ENCODE measurements at places on chromosomes 13 and 19. TPM values are rescaled to one million over a fixed set of nuclear protein-coding genes. Genes with fewer than 3 reads are reported as not detected.

Gene ACTN4
- total RNA-seq, result 160 TPM

Gene IFI30
- 28.1 TPM for total RNA-seq

Gene IL12RB1
- 26.9 TPM for total RNA-seq

Gene RBM42
- total RNA-seq, result 99.1 TPM

Gene MAP4K1
- 169 TPM for total RNA-seq

Gene NUFIP1
- total RNA-seq, result 14.1 TPM

Gene HNRNPA1L2
- total RNA-seq, result 11.6 TPM

Gene SYT3
- total RNA-seq, result 1.4 TPM

Gene KL
- total RNA-seq, result 0.72 TPM

Gene ZNF530
- 11.0 TPM for total RNA-seq

Gene DZIP1
- total RNA-seq, result 1.1 TPM

Gene LGALS14
- total RNA-seq, result 0.70 TPM

Gene ZNF578
- 0.93 TPM for total RNA-seq

Gene MBD3L2
- total RNA-seq, result not detected

Gene MIR17HG
- total RNA-seq, result 26.4 TPM

DNA sequence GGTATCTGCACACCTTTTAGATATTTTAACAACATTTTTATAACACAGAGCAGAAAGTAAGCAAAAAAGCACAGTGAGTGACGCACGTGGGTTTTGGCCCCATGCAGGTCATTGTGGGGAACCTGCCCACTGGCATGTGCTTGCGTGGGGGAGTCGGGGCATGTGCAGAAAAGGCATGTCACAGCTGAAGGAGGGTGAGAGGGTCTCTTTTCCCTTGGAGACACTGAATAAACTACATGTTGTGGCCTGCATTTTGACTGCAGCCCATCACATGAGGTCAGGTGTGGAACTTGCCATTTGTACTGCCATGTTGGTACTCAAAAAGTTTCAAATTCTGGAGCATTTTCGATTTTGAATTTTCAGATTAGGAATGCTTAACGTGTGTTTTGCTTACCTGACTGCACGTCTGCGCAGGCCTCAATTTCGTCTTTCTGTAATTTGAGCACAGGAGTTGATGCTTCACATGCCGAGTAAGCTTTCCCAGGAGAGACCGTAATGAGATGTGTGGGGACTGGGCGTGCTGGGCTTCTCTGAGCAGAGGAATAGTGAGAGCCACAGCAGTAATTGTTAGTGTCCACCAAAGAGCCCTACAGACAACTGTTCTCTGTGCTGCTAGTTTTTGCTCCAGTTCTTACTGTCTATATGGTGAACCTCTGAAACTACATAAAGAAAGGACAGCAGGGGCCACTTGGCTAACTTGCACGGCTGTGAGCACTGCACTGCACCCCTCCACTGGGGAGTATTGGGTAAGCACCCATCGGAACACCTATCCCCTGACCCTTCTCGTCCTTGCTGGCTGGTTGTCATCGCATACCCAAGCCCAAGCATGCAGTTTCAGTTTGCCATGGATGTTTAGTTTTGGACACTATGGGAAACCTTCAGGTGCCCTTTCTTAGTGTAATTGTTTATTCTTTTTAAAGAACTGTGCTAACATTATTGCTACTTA, 72.9 kb upstream of the GPR183 start:
- DNase-seq, result no peak

DNA sequence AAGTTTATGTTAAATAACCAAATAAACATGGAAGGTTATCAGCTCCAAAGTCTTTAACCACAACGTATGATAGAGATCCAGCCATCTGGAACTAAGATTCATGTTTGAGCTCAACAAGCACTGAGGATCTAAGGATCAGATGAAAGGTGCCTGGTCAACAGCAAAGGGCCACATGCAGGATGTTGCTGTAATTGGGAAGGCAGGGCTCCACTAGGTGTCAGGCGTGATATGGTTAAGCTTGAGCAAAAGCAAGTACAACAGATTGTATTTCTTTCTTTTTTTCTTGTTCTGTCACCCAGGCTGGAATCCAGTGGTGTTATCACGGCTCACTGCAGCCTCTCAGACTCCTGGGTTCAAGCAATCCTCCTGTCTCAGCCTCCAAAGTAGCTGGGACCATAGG, 12.0 kb downstream of the EBPL start:
- no peak for DNase-seq

DNA sequence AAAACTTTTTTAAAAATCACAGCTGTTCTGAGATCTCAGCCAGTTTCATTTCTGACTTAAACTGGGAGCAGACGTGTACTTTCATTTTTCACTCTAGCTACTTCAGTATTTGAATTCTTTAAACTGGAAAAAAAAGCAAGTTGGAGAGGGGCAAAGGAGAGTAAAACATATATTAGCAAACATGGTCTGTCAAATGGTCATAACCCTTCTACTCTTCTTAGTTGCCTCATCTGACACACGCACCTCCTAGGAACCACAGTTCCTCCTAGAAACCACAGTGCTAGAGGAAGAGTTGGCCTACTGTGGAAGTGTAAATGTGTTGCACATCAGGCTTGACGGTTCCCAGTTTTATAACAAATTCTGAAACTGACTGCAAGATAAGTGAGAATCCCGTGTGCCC, 47.2 kb downstream of the TM9SF2 start:
- no peak for DNase-seq

GRCh38 chr19:28009696-28010095, 1203.3 kb downstream of the UQCRFS1 start:
- no peak for DNase-seq

GRCh38 chr19:14161305-14161704, 24.9 kb upstream of the ASF1B start:
- no peak for DNase-seq

GRCh38 chr13:77760893-77761292, 63.4 kb downstream of the SLAIN1 start:
- no peak for DNase-seq

DNA sequence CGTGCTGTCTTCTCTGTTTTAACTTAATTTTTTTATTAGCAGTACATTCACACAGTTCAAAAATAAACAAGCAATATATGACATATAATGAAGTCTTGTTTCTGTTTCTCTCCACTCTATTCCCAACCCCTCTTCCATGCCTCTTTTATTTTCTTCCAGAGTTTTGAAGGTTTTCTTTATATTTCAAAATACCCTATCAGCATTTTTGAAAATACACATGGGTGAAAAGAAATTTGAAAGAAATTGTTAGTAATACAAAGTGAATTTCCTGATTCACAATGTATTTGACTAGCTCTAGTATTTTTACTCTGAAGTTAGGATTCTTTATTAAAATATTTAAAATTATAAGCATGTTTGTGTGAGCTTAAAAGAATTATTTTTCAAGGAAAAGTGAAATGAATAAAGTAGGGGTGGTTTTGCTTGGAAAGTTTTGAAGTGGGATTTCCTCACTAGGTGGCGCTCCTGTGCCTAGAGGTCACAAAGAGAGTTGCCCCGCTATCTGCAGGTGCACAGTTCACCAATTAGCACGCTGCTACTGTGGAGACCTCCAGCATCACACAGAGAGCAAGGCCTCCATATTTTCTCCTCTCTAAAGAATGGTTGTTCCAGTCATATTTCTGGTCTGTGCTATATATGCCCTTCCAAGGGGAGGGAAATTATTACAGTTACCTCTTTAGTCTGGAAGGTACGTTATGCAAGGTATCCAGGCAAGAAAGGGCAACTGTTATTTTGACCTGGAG, 37.6 kb downstream of the SOX21 start:
- DNase-seq, result peak; percentile 38

GRCh38 chr13:48731001-48731658, 77.4 kb downstream of the CYSLTR2 start:
- no peak for DNase-seq

DNA sequence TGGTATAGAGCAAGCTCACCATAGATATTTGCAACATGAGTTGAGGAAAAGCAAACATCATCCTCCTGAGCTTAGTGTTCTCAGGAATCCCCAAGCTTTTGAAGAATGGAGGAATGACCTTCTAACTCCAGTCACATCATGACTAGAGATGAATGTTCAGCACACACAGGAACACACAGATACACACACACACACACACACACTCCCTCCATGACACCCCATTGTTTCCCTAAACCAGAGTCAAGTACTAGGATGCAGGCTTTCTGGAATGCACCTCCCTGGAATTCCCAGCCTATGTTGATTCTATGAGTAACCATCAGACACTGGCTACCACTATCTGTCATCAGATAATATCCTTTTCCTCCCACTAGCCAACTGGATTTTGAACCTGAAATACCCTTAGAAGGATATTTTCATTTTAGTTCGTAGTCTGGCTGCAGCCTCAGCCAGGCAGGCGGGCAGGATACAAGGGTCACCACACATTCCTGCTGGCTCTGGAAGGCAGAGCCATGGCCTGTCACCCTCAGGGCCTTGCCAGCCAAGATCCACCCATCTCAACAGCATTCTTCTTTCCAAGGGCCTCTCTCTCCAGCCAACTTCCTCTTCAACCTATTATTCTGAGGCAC, 162.4 kb downstream of the FOXO1 start:
- DNase-seq, result no peak

DNA sequence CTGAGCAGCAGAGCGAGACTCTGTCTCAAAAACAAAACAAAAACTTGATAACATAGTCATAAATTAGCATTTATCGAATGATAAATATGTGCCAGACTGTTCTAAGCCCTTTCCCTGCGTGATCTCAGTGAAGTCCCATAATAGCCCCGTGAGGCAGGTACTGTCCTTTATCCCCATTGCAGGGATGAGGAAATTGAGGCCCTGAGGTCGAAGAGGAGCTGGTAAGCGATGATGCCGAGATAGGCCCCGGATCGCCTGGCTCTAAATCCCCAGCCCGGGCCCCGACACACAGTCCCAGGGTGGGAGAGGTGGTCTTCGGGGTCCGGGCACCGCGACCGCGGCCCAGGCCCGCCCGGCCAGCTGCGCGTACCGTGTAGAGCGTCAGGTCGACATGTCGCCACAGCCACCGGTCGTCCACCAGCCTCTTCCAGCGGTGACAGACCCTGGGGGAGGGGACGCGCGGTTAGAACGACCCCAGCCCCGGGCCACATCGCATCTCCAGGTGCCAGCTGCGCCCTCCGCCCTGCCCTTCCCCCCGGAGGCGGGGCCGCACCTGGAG, 625 bp downstream of the FBXL12 start:
- DNase-seq, result no peak

GRCh38 chr19:18443831-18444230, 5.9 kb upstream of the ISYNA1 start:
- DNase-seq, result no peak

DNA sequence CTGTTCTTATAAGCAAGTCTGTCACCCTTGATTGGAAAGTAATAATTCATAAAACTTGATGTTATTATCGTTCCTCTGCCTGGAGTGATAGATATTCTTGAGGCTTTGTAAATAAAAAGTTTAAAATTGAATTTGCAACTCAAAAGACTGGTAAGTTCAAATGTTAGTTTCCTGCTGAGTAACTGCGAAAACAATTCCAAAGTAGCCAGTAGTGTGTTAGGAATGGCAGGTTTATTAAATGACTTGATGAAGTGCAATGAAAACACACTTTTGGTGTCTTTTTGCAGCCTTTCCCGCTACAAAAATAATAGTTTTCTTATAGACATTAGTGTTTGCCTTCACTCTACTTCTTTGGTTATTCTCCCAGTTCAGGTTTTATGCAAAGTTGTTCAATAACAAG, 299.3 kb downstream of the DLEU7 start:
- no peak for DNase-seq

GRCh38 chr19:10936661-10937084, 8.1 kb downstream of the TIMM29 start:
- peak; percentile 14 for DNase-seq

- no peak for DNase-seq
These were observed 77.7 kb upstream of the MYO16 start for GRCh38 chr13:108551674-108552073.

- no peak for DNase-seq
These were observed 133.9 kb upstream of the ARGLU1 start for GRCh38 chr13:106701771-106702341.

GRCh38 chr13:80783926-80784565, 443.1 kb upstream of the SPRY2 start:
- no peak for DNase-seq

GRCh38 chr13:30157616-30157993, 149.7 kb downstream of the KATNAL1 start:
- no peak for DNase-seq

- DNase-seq, result no peak
These were observed 5.6 kb downstream of the PIAS4 start for GRCh38 chr19:4012975-4013634.

DNA sequence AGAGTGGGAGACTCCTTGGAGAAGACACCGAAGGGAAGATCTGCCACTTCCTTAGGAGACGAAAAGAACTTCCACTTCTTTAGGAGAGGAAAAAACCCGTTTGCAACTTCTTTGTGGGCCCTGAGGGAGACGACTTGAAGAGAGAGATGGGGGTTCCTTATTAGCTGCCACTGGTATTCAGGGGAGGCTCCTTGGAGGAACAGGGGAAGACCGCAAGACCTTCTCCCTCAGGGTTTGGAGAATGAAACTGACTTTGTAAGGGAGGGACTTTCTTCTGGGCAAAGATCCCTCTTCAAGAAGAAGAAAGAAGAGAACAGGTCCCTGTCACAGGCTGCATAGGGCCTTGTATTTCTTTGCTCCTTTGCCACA, 416 bp downstream of the BCKDHA start:
- no peak for DNase-seq

GRCh38 chr19:7917267-7918061, 2.7 kb upstream of the SNAPC2 start:
- DNase-seq, result peak; percentile 69

GRCh38 chr19:4038661-4039423, 27.9 kb downstream of the ZBTB7A start:
- DNase-seq, result no peak

DNA sequence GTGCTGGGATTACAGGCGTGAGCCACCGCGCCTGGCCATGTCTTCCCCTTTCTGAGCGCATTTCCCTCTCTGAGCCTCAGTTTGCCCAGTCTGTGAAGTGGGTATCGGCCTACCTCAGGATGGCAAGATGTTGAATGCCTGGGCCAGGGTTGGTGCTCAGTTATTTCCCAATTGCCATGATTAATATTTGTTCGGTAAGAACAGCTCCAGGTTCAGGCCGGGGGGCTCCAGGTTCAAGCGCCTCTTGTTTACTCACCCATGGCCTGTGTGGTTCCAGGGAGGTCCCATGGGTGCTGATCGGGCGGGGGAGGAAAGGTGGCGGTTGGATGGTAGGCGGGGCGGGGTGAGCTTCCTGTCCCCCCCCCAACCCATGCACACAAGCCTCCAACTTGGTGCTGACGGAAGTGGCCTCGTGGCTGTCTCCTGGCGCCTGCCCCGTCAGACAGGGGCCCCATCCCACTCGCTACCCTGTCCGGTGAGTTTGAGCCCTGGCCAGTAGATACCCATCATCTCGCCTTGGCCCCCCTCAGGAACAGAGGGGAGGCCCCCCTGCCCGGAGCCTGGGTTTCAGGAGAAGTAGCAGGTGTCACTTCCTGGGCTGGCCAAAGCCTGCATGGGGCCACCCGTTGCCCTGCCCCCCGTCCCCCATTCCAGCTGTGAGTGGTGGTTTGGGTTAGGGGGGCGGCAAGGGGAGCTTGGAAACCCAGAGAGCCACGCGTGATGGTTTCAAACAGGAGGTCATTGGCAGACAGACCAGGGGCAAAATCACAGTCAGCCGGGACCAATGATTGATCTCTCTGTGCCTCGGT, at the start of gene FCHO1:
TSS of gene FCHO1 (plus strand) at position 375 of the 809 bp plus-strand sequence. CDS start 3,688 bp downstream, outside the sequence.
- DNase-seq, result peak; percentile 86

- no peak for DNase-seq
These were observed 353.1 kb downstream of the ENOX1 start for GRCh38 chr13:43433691-43434141.

- no peak for DNase-seq
These were observed 580 bp downstream of the EIF3K start for GRCh38 chr19:38619361-38620174.
